ENCODE measurements at places on chromosomes 1 and 21. TPM values are rescaled to one million over a fixed set of nuclear protein-coding genes. Genes with fewer than 3 reads are reported as not detected.

The SSX2IP gene
- total RNA-seq: 12.0 TPM

The KCNJ9 gene
- total RNA-seq: not detected

The RABGAP1L gene
- 109 TPM for total RNA-seq

The AVPR1B gene
- not detected for total RNA-seq

DNA sequence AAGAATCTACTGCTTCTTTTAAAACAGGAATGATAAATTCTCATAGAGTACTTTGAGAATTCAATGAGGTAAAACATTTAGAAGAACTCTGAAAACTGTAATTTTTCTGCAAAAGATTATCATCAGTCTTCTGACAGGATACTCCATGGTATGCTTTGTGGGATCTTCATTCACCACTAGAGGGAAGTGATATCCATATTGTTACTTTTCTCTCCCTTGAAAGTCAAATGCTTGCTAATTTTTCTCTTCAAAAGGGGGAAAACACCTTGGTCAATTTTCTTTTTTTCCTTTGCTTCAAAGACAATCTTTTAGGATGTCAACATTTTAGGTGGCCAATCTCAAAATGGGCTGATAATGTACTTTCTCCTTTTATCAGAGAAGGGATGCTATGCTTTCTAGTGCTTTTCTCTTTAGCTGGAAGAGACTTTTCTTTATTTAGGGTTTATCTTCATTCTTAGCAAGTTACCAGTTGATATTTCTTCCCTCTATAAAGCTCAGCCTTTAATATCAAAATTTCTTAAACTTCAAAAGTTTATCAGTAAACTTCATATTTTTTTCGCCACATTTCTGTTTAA is 95.5 kb downstream of the NEGR1 start:
- DNase-seq: no peak

GRCh38 chr21:37623689-37624088 is 257.1 kb downstream of the DYRK1A start:
- DNase-seq: no peak

GRCh38 chr1:6545276-6546112 is 8.8 kb downstream of the NOL9 start:
- DNase-seq: no peak

DNA sequence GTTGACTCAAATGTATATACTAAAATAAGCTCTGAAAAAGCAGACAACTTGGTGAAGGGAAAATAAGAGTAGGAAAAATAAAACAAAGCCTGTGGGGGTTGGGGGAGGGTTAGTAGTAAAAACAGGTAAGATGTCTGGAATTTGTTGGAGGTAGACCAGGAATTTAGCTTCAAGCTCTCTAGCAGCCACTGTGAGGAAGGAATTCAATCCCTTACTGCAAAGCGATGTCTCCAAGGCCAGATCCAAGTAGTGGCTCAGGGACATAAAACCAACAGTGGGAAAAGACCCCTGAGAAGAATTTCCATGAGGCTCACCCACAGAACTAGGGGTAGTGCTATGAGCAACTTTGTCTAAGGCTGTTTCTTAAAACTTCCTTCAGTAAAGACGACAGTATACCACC is 7.8 kb downstream of the ANGPTL7 start:
- no peak for DNase-seq

DNA sequence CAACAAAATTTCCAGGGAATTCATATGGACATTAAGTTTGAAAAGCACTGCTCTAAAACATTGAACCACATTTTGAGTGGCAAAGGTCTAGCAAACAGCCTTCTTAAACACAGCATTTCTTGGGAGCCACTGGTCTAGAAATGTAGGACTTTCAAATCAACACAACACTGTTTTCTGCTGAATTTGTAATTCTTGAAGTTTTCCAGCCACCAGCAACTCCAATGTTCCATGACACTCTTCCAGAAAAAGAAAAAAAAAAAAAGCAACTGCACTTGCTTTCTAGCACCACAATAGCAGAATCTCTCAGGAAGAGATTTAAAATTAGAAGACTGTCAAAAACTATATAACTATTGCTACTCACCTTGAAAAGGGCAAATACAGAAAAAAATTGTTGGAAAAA is 4.5 kb downstream of the SYDE2 start:
- no peak for DNase-seq

GRCh38 chr21:38567335-38567969 is 69.2 kb upstream of the ERG start:
- DNase-seq: no peak

- no peak for DNase-seq
Measured at GRCh38 chr1:35190784-35191183, 2.2 kb downstream of the SFPQ start.

Measured in cardiac septum (tissue), 1 donor.